ENCODE measurements at places on chromosomes 16 and 17.

DNA sequence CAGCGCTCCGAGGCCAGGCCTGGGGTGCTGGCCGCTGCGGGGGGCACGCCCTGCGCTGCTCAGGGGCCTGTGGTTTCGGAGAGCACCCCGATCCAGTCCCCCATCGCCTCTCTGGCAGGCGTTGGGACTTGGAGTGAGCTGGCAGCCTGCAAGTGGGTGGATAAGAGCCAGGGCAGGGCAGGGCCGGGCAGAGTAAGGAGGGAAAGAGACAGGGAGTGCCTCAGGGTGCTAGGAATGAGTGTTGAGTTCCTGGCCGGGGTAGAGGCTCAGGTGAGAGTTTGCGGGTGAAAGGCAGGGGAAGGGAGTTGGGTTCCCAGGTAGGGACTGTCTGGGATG lies 1.3 kb downstream of the CDH13 start:
- DNase-seq = no peak

DNA sequence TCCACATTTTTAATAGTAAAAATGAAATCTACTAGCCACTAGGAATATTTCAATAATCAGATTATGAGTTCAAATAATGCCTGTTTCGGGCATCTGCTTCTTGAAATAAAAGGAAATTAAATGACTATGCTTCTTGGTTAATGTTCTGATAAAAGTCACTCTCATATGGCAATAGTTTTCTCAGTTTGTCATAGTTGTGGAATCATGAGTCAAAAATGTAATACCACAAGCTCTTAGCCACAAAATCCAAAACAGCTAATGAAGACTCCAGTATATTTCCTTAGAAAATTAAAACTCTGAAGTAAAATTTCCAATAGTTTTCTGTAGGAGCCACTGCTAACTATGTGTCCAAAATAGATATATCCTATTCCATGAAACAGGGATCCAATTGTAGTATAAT lies 676.3 kb upstream of the CDH8 start:
- DNase-seq = no peak

- DNase-seq = no peak
These were observed 507 bp downstream of the FHOD1 start for GRCh38 chr16:67246756-67247191.

- DNase-seq = no peak
These were observed 24.3 kb upstream of the MGAT5B start for GRCh38 chr17:76843703-76844484.

DNA sequence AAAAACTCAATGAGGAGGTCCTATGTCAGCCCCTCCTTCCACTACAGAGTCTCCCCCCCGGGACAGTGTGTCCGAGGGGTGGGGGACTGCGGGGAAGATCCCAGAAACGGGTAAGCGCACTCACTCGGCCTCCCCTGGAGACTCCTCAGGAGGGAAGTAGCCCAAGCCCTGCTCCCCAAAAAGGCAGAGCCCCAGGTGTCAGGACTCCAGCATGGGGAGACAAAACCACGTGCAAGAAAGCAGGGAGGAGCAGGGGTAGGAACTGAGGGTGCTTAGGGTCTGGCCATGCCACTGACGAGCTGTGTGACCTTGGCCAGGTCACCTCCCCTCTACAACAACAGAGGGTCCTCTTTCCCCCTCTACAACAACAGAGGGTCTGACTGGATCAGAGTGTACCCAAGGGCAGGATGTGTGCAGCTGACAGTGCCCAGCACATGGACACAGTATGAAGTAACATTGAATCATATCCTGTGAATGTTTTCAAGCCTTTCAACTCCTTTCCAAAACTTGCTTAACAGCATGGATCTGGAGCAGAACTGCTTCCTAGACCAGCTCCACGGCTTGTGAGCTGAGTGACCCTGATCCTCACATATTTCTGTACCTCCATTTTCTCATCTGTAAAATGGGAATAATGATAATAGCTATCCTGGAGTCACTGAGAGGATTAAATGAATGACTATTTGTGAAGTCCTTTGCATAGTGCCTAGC lies 2.1 kb upstream of the NAGS start:
- DNase-seq = peak; percentile 41
